ENCODE measurements at places on chromosomes 5 and 9. TPM values are rescaled to one million over a fixed set of nuclear protein-coding genes. Genes with fewer than 3 reads are reported as not detected.

The IL4 gene
- not detected for total RNA-seq

DNA sequence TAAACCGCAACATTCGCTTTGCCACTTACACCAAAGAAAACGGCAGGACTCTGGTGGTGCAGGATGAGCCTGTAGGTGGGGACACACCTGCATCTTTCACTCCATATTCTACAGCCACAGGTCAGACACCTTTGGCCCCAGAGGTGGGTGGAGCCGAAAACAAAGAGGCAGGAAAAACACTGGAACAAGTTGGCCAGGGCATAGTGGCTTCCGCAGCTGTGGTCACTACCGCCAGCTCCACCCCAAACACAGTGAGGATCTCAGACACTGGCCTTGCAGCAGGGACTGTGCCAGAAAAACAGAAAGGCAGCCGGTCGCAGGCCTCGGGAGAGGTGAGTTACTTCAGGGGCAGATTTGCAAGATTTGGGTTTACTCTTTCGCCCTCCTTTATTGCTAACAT lies 33.8 kb downstream of the KDM3B start:
- no peak for DNase-seq

DNA sequence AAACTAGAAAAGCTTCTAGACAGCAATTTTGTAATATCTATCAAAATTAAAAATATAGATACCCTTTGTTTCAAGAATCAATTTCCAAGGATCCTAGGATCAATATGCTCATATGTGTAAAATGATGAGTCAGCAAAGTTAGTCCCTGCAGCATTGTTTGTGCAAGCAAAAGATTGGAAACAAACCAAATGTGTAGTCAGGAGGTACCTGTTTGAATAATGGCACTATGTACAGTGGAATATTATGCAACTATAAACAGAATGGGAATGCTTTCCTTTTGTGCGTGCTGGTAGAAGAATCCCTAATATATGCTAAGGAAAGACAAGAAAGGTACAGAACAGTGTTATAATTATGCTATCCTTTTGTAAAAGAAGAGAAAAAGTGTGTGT lies 58.5 kb upstream of the PJA2 start:
- no peak for DNase-seq

DNA sequence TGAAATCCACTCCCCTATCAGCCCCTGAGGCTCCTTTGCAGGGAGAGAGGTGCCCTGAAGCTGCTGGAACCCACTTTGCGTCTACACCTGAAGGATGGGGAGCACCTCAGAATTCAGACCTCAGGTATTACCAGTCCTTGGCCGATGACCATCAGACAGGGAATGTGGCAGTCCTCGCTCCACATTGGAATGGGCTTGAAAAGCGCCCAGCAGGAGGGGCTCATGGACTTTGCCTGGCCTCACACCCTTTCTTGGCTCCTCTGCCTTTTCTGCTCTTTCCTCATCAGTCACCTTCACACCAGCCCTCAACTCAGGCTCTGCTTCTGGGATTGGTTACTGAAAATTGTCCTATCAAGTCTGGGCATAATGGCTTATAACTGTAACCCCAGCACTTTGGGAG lies 83.9 kb downstream of the BARX1 start:
- no peak for DNase-seq

DNA sequence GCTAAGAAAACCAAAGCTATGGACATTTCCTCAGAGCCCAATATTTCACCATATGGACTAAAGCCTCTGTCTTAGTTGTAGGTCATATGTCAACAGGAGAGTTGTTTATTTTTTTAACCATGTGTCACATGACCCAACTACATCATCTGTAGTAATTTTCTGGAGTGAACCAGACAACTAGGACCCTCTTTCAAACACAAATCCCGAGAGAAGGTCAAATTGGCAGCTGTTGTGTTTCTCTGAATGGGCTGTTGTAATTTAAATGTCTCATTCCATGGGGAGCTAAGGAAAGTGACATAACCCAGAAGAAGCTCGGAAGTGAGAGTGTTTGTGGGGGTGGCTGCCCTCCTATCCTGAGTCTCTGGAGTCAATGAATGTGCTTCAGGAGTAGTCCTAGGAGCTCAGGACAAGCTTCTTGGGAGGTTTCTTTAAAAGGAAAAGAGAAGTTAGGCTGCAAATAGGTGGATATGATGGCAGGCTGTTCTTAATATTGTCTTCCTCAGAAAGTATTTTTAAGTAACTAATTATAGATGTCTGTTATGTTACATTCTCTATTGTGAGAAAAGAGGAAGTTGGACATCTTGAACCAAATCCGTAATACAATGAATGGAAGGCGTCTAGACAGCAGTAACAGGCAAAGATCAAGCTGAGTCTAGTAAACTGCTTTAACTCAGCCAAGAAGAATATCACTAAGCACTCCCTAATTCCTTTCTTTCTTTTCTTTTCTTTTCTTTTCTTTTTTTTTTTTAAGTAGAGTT lies 50.1 kb downstream of the TMEM167A start:
- peak; percentile 11 for DNase-seq

DNA sequence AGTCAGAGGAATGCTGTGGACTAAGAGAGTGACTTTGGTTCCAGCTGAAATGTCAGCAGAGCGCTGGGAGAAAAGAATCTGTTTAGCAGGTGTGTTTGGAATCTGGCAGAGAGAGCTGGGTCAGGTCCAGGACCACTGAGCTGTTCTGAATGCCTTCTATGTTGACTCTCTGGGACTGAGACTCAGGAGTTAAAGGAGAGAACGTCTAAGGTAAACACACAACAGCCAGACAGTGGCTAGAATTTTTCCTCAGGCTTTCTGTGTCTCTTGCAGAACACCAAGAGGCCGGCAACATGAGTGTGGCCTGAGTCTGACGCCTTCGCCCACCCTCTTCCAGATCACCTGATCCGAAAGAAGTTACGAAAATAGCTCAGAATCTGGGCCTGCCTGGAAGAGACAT lies 107.2 kb upstream of the ZNF462 start:
- DNase-seq, result peak; percentile 48
